Activated CD4-positive, alpha-beta T cell treated with anti-CD3 and anti-CD28 coated beads for 4 hours (primary cell): ENCODE measurements at places on chromosomes 16 and 17.

DNA sequence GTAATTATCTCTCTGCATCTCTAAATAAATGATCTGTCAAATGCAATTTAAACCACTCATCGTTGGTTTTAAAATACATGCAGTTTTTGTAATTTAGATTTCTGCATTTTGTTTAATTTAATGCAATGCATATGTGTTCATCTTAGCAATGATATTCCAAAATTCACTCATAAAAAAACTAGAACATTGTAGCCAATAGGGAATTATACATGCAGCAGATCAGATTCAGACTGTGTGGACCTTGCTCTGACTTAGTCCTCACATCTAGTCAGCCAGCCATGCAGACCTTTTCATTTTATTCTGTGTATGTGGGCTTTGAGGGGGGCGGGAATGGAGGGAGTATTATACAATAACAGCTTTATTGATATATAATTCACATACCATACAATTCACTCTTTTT lies 37.3 kb upstream of the SIAH1 start:
- no peak for DNase-seq

GRCh38 chr17:81259058-81259605 lies 20.0 kb downstream of the NDUFAF8 start:
- no peak for DNase-seq

DNA sequence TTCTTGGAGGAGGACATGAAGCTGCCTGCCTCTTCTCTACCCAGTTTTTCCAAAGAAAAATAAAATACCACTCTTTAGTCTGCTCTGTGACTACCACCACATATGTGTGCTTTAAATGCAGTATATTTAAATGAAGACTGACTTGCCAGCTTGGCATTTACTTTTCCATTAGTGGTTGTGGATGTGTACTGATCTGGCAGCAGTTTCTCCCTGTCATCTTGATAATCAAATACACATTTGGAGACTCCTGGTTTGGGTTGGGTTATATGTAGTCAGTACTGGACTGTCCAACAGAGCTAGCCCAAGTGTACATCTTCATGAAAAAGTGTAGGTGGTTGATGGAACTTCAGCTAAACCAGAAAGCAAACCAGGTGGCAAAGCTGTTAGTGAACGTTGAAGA lies 19.9 kb downstream of the COX10 start:
- DNase-seq, result no peak

DNA sequence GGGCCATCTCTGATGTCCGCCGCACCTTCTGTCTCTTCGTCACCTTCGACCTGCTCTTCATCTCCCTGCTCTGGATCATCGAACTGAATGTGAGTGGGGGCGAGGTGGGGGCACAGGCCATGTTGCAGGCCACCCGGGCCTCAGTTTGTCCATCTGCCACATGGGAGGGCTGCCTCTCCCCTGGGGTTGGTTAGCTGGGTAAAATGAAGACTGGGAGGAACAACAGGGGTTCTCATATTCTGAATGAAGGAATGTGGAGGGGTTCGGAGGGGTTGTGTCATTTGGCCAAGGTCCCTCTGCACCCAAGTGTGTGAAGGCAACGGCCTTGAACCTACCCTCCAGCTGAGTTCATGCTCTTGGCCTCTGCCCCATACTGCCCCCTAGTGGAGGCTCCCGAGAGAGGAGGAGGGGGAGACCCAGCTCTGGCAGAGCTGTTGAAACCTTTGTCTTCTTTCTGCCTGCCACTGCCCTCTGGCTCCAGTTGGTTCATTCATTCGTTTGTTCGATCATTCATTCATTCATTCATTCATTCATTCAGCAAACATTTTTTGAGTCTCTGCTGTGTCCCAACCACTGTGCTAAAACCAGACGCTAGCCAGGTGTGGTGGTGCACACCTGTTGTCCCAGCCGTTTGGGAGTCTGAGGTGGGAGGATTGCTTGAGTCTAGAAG lies 11.4 kb upstream of the TCAP start:
- peak; percentile 84 for DNase-seq

DNA sequence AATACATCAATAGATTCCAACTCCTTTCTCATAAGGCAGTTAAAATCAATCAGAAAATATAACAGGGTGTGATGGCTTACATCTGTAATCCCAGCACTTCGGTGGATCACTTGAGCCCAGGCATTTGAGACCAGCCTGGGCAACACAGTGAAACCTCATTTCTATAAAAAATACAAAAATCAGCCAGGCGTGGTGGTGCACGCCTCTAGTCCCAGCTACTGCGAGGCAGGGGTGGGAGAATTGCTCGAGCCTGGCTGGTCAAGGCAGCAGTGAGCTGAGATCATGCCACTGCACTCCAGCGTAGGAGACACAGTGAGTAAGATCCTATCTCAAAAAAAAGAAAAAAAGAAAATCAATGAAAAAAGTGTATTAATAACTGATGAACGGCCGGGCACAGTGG lies 258.6 kb downstream of the NTN1 start:
- DNase-seq, result no peak

GRCh38 chr17:67377488-67378453 lies 690 bp downstream of the PITPNC1 start:
- peak; percentile 52 for DNase-seq

DNA sequence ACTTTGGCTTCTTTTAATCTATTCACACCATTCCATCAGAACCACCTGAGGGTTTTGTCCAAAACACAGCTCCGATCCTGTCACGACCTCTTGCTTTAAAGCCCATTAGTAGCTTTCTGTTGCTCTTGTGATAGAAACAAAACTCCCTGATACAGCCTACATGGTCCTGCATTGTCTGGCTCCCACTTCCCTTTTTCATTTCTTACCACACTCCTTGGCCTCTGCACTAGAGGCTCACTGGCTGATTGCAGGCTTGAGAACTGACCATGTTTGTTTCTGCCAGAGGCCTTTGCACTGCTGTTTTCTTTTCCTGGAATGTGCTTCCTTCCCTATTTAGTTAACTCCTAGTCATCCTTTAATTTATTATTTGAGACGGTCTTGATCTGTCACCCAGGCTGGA lies 23.7 kb downstream of the IST1 start:
- no peak for DNase-seq

GRCh38 chr17:69609473-69610305 lies 195.2 kb downstream of the MAP2K6 start:
- DNase-seq, result no peak

DNA sequence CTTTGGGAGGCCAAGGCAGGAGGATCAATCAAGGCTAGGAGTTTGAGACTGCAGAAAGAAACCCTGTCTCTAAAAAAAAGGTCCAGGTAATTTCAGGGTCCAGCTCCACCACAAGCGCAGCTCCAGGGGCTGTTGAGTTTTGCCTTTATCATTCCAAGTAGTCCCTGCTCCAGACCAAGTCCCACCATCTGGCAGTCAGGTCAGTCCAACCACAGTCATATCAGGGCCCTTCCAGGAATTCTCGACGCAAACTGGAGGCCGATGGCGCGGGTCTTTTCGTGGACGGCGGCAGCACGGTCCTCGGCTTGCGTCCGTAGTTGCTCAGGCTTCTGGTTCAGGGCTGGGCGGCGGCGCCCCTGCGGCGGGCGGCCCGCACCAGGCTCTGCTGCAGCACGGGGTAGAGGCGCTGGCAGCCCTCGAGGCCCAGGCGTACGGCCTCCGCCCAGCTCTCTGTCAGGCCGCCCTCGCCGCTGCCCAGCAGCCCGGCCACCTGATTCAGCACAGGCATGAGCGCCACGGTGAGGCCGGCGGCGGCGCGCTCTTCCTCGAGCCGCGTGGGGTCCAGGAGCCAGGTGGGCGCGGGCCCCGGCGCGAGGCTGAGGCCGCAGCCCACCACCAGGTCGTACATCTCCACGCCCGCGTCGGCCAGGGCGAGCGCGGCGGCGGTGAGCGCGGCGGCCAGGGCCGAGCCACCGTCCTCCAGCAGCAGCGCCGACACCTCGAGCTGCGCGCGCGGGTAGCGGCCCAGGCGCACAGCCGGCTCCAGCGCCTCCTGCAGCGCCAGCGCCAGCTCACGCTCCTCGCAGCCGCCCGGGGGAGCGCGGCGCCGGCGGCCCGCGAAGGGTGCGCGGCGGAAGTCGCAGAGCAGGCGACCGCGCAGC lies 752 bp downstream of the EXOSC6 start:
- peak; percentile 38 for DNase-seq

- DNase-seq, result no peak
Observed at GRCh38 chr17:3556239-3556915, 1.2 kb downstream of the TRPV3 start.

DNA sequence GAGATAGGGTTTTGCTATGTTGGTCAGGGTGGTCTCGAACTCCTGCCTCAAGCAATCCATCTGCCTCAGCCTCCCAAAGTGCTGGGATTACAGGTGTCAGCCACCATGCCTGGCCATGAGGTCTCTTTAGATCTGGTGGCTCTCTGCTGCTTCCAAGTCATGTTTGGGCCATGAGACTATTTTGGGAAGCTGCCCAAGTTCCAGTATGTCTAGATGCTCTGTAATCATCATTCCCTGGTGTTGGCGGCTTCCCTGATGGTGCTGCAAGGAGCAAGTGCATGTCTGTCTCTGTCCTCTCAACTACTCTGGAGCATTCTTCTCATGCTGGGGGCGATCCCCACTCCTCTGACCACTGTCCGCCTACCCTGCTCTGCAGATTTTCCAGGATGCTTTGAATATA lies 6.4 kb upstream of the ODF4 start:
- DNase-seq, result no peak

DNA sequence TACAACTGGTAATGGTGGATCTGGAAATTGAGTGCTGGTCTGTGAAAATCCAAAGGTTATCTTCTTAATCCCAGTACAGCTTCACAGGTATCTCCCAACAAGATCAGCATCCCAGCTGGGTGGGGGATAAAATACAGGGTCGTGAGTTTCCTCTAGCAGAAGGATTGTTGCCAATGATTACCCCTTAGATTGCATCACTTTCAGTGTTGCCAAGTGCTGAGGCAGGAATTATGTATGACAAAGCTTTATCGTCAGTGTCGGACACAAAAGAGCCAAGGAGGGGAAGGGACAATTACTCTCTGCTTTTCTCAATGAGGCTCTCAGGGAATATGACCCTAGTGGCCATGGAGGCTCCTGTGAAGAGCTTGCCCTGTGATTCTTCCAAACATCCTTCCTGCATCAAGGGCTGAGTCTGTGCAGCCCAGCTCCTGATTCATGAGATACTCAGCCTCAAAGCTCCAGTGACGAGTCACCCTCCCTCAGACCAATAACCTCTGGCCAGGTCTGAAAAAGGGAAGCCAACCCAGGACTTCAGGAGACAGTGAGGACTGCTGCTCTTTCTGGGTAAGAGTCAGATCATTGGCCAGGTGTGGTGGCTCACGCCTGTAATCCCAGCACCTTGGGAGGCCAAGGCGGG lies 15.0 kb downstream of the OR1F1 start:
- no peak for DNase-seq

DNA sequence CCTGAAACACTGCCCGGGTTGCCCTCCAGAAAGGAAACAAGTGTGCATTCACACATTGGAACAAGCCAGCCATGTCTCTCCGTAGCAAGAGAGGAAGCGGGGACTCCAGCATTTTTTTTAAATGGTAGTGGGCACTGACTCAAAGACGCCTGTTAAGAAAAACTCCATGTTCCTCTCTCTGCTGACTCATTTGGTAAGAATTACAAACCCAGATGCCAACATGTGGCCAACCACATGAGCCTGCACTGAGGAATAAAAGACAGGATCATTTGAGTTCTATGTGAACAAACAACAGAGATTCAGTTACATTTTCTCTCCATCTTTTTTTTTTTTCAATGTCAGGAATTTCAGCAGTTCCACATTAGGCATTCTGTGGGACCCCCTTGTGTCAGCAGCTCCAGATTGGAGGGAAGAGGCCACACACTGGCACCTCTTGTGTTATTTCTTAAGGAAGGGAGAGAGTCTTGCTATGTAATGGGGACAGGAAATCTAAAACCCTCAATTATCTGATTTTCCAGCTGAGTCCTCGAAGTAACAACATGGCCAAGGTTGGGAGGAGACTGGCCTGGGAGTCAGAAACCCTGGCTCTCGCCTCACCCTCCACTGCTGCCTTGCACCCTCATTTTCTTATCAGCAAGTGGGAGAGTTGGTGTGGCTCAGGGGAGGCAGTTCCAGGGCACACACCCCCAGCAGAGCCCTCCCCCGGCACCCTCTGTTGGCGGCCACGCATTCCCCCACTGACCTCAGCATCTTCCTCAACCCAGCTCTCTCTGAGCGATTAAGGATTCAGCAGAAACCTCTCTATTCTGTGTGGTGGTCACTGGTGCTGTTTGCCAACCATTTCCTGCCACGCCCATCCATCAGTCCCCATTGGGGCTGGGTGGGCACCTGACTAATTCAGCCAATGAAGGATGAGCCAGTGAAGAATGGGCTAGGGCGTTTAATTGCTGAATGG lies 173.0 kb downstream of the FOXL1 start:
- DNase-seq, result no peak

DNA sequence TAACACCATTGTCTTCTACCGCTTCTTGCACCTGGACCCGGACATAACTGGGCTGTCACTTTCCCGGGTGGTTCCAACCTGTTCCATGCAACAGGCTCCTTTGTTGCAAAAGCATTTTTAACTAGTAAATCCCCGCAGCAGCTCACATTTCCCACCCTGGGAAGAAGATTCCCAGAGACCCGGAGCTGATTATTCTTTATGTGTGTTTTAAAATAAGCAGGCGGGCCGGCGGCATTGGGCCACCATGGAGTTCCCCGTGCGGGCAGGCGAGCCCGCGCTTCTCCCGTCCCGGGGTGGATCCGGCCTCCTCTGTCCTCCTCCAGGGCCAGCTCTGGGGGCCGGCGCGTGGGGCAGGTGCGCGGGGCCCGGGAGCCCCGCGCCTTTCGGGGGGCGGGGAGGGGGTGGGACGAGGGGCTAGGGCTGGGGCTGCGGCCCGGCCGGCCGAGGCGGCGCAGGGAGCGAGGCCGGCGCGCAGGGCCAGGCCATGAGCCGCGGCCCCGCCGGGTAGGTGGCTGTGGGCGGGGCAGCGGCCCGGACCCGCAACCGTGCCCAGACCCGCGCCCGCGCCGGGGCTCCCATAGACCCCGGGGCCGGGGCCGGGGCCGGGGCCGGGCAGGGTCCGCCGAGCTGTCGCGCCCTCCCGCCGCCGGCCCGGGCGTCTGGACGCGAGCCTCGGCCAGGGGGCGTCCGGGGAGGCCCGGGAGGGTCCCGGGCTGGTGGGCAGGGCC lies 1.7 kb downstream of the CRAMP1 start:
- no peak for DNase-seq

- DNase-seq, result no peak
Observed at GRCh38 chr17:69870091-69870530, 204.9 kb upstream of the KCNJ16 start.

- DNase-seq, result no peak
Observed at GRCh38 chr17:72126575-72127486, 6.0 kb downstream of the SOX9 start.

- no peak for DNase-seq
Observed at GRCh38 chr16:67460168-67460567, 20.8 kb downstream of the ATP6V0D1 start.
